ENCODE measurements at places on chromosomes 2 and 18. TPM values are rescaled to one million over a fixed set of nuclear protein-coding genes. Genes with fewer than 3 reads are reported as not detected.

DNA sequence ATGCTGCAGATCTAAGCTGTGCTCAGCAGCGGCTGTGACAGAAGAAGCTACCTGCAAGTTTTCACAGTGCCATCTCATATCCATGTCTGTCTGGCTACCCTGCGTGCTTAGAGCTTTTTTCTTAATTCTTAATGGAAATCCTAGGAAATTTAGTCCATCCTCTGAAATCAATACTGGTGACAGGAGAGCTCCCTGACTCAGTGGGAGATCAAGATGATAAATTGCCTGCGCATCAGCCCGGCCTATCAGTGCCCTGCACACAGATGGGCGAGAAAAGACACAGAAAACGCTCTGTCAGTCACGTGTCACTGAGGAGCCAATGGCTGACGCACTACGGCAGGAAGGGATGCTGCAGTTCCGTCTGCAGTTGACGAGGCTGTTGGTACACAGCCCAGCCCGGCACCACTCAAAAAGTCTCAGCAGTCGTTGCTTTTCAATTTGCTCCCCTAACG, 819.6 kb upstream of the FSHR start:
- peak; percentile 77 for DNase-seq

- no peak for DNase-seq
Observed at GRCh38 chr18:61653823-61654551, 238.8 kb downstream of the RNF152 start.

DNA sequence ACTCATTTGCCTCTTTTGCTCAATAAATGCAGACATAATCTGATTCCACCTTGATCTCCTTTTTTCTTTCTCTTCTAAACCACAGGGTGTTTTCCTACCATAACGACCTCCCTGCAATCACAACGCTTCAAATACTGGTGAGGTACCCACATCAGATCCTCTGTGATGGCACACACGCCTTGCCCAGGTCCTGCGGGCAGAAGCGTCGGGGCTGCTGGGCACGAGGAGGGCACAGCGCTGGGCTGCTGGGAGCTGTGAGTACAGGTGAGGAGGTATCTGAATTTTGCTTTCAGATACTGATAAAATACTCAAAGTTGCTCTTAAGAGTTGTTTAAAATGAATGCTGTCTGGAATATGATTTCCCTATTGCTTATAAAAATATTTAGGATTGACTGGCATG, 186.1 kb upstream of the PXDN start:
- DNase-seq: no peak

- DNase-seq: no peak
Observed at GRCh38 chr2:108541451-108541850, 7.2 kb downstream of the LIMS1 start.

DNA sequence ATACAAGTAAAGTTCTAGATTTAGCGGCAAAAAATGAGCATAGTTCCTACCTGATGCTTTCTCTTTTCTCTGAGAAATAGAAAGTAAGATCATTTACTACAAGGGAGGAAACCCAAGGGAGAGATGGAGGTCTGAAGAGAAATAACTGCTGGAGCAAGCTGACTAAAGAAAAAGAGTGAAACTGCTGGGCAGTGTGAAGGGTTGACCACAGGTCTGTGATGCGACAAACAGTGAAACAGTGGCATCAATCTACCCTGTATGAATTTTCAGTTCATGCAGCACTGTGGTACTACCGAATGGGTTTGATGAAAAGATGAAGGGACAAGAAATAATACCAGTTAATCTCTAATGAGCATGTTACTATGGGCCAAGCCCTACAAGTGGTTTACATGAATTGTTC, 52.2 kb downstream of the CUL3 start:
- DNase-seq: no peak

GRCh38 chr2:44886414-44886813, 55.1 kb upstream of the SIX3 start:
- DNase-seq: no peak

DNA sequence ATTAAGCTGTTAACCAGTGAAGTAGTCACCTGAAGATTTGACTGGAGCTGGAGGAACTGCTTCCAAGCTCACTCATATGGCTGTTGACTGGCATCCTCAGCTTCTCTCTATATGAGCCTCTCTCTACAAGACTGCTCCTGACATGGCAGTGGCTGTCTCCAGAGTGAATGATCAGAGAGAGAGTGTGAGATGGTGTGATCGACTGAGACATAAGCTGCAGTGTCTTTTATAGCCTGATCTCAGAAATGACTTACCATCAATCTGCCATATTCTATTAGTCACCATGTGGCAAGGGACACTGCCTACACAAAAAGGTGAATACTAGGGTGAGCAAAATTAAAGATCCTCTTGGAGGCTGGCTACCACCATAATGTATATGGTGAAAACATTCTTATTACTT, 7.8 kb upstream of the RBMS1 start:
- no peak for DNase-seq

DNA sequence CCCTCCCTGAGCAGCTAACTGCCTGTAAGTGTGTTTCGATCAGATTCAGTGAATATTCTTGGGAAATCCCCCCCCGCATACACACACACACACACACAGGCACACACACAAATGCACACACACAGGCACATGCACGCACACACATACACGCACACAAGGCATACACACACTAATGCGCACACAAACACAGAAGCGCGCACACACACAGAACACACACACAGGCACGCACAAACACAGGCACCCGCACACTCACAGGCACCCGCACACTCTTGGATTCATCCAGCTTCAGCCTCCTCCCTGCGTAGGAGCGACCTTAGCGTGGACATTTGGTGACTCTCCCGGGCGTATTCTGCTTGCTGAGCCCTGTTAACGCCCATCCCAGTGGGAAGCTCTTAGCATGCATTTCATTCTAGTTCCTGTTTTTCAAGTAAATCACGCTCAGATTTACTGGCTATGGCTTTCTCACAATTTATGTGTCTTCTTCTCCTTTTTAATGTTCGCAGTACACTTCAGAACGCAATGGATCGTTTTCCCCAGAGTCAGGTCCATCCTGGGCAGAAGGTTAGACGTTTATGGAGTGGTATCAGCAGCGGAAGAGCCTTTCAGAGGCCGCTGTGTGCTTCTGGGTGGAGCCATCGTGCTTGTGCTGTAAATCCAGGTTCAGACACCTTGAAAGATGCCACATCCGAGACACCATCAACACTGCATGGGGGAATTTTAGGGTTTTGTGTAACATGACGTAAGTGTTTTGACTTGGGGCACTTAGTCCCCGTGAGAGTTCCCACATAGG, 656.6 kb downstream of the GALR1 start:
- no peak for DNase-seq

ITGB6 gene
- not detected for total RNA-seq

KCNE4 gene
- total RNA-seq: 2.4 TPM

ANKRD62 gene
- total RNA-seq: not detected

PID1 gene
- total RNA-seq: 2.5 TPM
